Fibroblast of mammary gland (primary cell): ENCODE measurements at places on chromosomes 7 and 10.

DNA sequence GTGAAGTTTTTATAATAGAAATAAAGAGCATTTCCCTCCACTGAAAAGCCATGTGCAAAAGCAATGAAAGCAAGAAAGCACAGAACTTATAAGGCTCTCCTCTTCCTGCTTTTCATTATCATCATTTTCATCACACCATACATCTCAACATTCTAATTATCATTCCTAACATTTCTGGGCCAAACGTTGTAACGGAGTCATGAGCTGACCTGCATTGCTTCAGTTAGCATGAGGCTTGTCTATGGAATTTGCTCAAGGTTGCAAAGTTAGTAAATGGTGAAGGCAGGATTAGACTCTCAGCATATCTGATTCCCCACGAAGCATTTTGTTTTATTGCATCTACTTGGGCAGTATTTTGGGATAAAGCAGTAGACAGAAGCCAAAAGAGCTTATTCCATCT is 11.4 kb downstream of the SCIN start:
- DNase-seq: no peak

GRCh38 chr7:148588670-148589131 is 1.9 kb upstream of the C7orf33 start:
- no peak for DNase-seq

DNA sequence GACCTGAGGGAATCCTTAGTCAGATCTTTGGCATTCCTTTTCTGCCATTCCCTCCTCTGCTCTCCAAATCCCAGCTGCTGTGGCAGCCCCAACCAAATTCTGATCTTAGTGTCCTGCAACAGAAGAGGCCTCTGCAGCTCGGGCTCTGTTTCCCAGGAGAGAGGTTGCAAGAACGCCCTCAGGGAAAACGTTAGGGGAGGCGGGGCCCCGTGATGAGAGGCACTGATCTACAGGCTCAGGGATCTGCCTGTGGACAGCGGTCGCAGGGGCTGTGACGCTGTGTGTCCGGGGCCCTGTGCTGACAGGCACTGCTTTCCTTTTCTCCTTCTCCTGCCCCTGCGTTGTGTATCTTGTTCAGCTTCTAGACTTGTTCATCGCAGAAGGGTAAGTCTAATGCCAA is 57.3 kb upstream of the DPYSL4 start:
- DNase-seq: no peak

DNA sequence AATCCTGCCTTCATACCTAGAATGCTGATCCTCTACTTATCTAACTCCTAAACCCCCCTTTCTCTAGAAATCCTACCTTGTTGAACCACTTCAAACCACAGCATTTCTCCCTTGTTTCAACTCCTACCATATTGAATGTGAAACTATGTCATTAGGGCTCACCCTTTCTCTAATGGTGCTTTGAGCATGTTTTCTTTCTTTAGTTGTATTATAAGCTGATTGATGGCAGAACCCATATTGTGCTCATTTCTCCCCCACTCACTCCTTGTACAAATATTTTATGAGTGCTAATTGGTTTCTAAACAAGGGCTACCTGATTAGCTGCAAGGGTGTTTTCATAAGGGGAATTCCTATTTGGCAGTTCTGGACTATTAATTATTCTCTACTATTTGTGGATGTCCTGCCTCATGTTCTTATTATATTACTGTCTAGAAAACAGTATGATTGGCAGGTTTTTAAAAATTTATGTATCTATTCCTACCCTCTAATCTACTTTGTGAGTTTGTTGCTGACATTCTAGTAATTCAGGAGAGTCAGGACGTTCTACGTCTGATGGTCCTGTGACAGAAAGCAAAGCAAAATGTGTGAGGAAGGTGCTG is 765.8 kb downstream of the KCNMA1 start:
- no peak for DNase-seq

DNA sequence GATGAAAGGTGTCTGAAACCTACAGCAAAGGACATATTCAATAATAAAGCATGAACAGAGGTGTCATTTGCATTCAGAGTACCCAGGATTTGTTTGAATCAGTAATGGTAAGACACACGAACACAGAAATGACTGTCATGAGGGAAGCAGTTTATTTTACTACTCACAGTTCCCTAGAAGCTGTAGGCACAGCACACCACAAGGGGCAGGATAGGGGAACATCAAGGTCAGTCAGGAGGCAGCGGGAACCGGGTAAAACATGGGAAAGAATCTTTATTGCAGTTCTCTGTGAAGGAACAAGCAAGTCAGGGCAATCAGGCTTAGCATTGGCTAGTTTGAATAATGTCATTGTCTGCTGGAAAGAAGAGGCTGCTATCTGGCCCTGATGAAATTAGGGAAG is 70.2 kb upstream of the PDSS1 start:
- peak; percentile 1 for DNase-seq

- DNase-seq: no peak
Observed at GRCh38 chr10:13831711-13832141, 245.0 kb downstream of the PRPF18 start.

DNA sequence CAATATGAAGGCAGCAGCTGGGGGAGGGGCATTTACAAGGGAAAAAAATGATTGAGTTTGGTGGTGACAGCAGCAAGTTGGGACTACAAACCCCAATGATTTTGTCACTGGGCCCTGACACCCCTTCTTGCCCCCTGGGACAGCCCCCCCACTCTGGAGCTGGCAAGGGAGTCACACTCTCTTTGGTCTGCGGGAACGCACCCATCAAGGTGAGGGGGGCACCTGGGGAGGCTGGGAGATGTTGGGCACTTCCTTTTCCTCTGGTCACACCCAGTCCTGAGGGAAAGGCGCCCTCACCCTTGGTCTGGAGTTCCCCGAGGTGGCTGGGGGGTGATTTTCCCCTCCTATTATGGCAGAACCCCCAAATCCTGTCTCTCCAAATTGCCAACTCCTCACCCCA is 24.4 kb downstream of the EPHB4 start:
- DNase-seq: no peak

- DNase-seq: peak; percentile 90
Observed at GRCh38 chr7:16989811-16990413, 108.1 kb upstream of the AGR3 start.

- no peak for DNase-seq
Observed at GRCh38 chr10:130889240-130889639, 422.3 kb downstream of the TCERG1L start.

DNA sequence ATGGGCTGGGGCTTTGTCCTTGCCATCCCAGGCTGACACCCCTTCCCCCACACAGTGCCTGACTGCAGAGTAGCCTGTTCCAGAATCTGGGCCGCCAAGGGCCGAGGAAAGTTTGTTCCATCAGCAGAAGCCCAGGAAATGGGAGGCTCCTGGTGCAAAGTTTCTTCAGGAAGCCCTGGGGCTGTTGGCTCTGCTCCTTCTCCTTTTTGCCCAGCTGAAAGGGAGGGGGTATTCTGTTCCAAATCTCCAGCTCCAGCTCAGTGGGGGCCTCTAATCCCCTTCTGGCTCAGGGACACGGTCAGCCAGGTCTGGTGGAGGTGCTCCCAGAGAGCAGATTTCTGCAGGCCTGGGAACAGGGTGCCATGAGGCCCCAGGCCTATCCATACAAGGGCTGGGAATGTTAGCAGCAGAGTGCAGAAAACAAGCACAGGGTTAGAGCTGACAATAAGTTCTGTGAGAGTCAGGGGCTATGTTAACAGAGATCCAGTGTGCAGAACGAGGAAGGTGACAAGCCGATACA is 399.5 kb downstream of the RPS24 start:
- no peak for DNase-seq

DNA sequence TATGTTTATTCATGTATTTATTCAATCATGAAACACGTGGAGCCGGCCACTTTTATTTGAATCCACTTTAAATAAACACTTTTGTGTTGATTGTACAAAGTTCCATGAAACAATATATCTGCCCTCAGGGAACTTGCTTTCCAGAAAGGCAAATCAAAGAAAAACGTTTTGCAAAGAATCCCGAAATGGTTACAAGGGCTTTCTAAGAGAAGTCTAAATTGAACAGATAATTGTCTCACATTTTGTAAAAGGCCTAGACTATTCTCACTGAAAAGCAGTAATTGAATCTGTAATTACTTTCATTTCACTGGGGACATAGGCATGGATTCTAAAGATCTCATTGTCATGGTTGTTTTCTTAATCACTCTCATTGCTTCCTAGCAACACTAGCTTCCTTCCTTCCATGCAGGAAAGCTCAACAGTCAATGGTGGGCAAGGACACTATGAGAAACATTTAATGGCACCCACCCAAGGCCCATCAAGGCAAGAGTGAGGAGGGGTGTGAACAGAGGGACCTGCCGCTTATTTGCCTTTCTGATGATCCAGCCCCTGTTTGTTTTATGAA is 622.4 kb upstream of the C7orf33 start:
- DNase-seq: no peak

DNA sequence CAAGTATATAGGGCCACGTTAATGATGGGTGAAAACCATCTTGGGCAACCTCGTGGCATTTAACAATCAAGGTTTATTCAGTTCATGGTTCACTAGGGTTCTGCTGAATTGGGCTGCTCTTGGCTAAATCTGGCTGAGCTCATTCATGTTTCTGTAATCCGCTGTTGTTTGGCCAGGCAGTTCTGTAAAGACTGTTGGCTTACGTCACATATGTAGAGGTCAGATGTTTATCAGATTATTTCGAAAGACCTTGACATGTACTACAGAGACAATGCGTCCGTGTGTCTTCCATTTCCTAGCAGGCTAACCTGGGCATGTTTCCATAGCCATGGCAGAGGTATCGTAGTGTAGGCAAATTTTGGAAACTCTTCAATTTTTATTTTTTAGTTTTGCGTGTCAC is 190.0 kb upstream of the ZWINT start:
- DNase-seq: no peak

DNA sequence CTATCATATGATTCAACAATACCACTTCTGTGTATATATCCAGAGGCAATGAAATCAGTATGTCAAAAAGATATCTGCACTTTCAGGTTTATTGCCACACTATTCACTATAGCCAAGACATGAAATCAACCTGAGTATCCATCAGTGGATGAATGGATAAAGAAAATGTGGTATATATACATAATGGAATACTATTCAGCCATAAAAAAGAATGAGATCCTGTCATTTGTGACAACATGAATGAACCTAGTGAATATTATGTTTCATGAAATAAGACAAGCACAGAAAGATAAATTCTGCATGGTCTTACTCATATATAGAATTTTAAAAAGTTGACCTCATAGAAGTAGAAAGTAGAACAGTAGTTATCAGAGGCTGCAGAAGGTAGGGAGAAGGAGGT is 281.1 kb downstream of the BAMBI start:
- DNase-seq: no peak

GRCh38 chr10:130394832-130395231 is 258.6 kb downstream of the GLRX3 start:
- DNase-seq: no peak

- DNase-seq: peak; percentile 88
Observed at GRCh38 chr7:114879554-114879953, 42.3 kb upstream of the MDFIC start.

DNA sequence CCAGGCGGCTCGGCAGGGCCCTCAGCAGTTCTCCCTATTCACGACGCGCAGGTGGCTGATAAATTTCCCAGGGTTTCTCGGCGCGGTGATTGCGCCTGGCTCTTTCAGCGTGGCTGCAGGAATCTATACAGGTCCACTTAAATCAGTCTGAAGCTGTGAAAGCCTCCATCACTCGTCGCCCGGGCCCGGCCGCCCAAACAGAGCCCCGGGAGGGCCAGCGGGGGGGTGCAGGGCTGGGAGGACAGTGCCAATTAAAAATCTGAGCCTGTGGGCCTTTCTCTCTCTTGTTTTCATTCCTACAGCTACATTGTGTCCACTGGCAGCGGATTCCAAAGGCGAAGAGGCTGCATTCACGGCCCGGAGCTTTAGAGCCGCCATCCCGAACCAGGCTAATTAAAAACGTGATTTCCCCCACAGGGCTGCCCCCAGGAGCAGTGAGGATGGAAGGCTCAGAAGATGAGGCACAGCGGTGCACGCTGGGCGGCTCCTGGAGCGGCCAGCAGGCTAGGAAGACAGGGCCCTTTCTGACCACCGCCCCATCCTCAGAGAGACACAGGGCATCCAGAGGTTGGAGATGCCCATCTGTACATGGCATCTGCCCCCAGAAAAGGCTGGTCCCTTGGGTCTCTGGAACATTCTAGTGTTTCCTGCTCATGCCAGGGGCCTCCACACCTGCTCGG is 100.7 kb downstream of the FAM53B start:
- DNase-seq: no peak

DNA sequence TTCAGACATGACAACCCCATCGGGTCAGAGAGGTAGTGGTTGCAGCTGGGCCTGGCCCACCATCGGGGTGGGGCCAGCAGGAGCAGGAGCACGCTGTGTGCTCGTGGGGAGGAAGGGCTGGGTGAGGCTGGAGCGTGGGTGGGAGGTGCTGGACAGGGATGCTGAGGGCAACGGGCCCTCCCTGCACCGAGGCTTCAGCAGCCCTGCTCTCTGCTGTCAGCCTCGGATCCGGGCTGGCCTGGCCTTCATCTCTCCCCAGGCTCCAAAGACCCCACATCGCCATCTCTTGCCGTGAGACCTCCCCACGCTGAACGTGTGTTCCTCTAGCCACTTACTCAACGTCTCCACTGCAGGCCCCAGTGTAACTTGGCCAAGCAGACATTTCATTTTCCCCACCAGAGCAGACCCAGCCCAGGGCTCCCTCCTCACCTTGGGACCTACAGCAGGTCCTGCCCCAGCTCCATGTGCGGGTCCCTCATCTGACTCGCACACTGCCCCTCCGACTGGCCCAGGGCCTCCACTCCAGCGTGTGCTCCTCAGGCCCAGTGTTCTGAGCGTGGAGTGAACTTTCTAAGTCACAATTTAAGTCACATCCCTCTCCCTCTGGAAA is 462.4 kb downstream of the DNAJB6 start:
- no peak for DNase-seq

DNA sequence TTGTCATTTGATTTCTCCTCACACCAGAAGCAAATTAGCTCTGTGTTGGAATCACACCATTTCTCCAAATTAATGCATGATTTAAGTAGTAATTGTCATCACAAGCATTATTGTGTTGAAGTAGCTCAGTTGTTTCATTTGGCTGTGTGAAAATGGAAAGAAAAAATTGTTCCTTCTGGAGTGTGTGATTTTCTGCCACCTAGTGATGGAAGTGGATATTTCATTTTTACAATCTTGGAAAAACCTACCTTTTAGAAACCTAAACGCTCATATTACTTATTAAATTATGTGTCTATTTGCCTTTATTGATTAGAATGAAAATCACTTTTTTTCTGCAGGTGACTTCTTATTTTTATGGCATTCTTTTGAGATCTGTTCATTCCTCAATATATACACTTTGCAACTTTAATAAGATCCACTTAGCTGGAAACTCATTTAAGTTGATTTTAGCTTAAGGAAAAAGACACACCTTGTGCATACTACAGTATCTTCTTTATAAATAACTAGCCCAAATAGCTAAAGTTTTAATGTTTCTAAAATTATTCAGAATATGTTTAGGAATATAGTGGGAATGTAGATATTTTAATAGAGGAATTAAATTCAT is 50.0 kb downstream of the SRI start:
- DNase-seq: peak; percentile 29

- no peak for DNase-seq
Observed at GRCh38 chr10:104197364-104197763, 34.8 kb downstream of the CFAP43 start.

DNA sequence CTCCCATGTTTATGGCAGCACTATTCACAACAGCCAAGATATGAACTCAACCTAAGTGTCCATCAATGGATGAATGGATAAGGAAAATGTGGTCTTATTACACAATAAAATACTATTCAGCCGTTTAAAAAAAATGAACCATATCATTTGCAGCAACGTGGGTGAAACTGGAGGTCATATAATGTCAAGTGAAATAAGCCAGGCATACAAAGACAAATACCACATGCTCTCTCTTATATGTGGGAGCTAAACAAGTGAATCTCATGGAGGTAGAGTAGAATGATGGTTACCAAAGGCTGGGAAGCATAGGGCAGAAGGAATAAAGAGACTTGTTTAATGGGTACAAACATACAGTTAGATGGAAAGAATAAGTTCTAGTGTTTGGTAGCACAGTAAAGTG is 699.1 kb downstream of the NRG3 start:
- DNase-seq: no peak
